ENCODE measurements at places on chromosomes 7 and 10. TPM values are rescaled to one million over a fixed set of nuclear protein-coding genes. Genes with fewer than 3 reads are reported as not detected.
A peak's percentile ranks its signal among the peaks of the same experiment; 100 is the strongest.

DNA sequence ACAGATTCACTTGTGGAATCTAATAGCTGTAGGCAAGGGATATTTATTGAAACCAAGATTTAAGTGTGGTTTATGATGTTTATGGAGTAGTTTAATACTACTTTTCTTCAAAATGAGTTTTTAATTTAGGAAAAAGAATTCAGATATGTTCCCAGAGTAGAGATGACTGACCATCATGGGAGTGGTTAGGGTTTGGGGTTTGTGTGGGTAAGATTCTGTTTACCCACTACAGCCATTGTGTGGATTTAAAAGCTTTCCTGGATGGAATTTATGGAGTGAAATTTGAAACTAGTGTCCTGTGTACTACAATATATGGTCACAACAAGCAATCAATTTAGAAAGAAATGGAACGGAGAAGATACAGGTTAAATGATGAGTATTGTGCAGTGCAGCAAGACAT lies 453.5 kb downstream of the AUTS2 start:
- H3K4me3 ChIP-seq = no peak overlapping the region
- DNase-seq = no peak
- no peaks in the 10 kb centered on the region for H3K36me3 ChIP-seq
- H3K27me3 ChIP-seq = no peaks in the 10 kb centered on the region
- no peak overlapping the region for H3K27ac ChIP-seq
- H3K4me1 ChIP-seq = no peaks in the 10 kb centered on the region

DNA sequence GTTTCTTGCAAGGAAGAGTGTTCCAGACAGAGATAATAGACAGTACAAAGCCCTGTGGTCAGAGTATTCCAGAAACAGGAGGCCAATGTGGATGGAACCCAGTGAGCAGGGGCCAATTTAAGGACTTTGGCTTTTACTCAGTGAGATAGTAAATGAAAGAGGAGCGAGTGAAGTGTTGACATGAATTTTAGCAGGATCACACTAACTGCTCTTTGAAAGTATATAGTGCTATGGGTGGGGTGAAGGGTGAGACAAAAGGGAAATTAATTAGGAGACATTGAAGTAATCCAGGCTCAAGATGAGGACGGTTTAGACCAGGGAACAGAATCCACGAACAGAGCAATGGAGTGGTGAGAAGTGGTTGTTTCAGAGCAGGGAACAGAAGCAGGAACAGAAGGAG lies 62.2 kb upstream of the TES start:
- no peak for DNase-seq
- H3K36me3 ChIP-seq = no peaks in the 10 kb centered on the region
- H3K27me3 ChIP-seq = no peaks in the 10 kb centered on the region
- H3K27ac ChIP-seq = no peak overlapping the region
- H3K4me3 ChIP-seq = no peak overlapping the region

DNA sequence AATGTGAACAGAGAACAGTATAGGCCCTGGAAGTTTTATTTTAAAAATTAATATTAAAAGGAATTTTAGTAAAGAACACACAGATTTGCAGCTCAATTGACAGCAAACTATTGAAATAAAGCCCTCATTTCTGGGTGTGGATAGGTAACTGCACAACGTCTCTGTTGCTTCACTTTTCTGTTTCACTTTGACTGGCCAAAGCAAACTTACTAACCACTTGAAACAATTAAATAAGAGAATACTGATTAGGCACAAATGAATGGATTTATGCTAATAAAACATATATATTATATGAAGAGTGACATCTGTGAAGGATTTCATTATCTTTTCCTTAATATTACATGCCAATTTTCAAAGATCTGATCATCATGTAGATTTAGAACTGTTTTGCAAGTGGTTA lies 11.9 kb downstream of the ZNF804B start:
- H3K36me3 ChIP-seq = no peaks in the 10 kb centered on the region
- no peak overlapping the region for H3K4me3 ChIP-seq
- no peaks in the 10 kb centered on the region for H3K4me1 ChIP-seq
- no peak for DNase-seq

- no peaks in the 10 kb centered on the region for H3K4me1 ChIP-seq
- H3K4me3 ChIP-seq = no peak overlapping the region
- no peaks in the 10 kb centered on the region for H3K36me3 ChIP-seq
- peaks cover 2% of the 10 kb centered on the region for H3K27me3 ChIP-seq
- DNase-seq = no peak
- H3K27ac ChIP-seq = no peak overlapping the region
Measured at GRCh38 chr7:45217358-45217757, 59.8 kb downstream of the RAMP3 start.

- no peak for DNase-seq
- H3K27me3 ChIP-seq = no peaks in the 10 kb centered on the region
- H3K4me1 ChIP-seq = no peaks in the 10 kb centered on the region
- H3K4me3 ChIP-seq = no peak overlapping the region
- H3K36me3 ChIP-seq = no peaks in the 10 kb centered on the region
Measured at GRCh38 chr7:4837041-4837802, 24.6 kb downstream of the PAPOLB start.

DNA sequence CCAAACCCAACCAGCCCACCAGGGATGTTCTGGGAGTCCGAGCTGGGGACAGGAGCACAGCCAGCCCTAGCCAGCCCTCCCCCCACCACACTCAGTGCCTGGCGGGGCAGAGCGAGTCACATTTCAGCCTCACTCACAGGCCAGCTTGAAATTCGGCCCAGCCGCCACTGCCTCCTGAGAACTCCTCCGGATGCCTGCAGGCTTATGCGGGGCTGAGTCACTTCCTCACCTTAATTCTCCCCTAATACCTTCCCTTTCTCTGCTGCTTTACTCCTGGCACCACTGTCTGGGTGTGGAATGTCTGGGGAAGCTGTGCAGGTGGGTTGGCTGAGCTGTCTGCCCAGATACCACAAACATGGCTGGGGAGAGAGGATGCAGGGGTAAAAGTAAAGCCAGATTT lies 22.6 kb upstream of the DLG5 start:
- no peaks in the 10 kb centered on the region for H3K4me1 ChIP-seq
- H3K36me3 ChIP-seq = no peaks in the 10 kb centered on the region
- H3K27ac ChIP-seq = no peak overlapping the region
- no peaks in the 10 kb centered on the region for H3K27me3 ChIP-seq

- DNase-seq = no peak
- H3K27ac ChIP-seq = no peak overlapping the region
- H3K4me3 ChIP-seq = no peak overlapping the region
- no peaks in the 10 kb centered on the region for H3K27me3 ChIP-seq
- no peaks in the 10 kb centered on the region for H3K36me3 ChIP-seq
- H3K4me1 ChIP-seq = no peaks in the 10 kb centered on the region
Measured at GRCh38 chr7:74399006-74399405, 54.7 kb upstream of the GTF2IRD1 start.

- H3K27ac ChIP-seq = no peak overlapping the region
- H3K4me1 ChIP-seq = no peaks in the 10 kb centered on the region
- DNase-seq = no peak
- no peak overlapping the region for H3K4me3 ChIP-seq
- H3K36me3 ChIP-seq = no peaks in the 10 kb centered on the region
- no peaks in the 10 kb centered on the region for H3K27me3 ChIP-seq
Measured at GRCh38 chr10:107104026-107104652, 60.4 kb downstream of the SORCS1 start.

DNA sequence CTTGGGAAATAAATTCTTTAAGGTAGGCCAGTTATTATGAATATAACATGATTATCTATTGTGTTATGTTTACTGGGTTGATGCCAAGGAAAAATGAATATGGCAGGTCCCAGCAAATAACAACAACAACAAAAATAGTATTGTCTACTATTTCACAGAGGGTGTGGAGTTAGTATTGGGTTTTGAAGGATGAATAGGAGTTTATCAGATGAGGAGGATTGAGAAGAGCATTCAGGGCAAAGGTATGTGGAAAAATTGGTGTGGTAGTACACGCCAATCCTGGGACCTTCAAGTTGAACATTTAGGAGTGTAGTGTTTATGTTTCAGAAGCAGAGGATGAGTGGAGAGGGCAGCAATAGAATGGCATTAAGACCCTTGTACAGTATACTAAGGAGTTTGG lies 671.9 kb downstream of the AUTS2 start:
- no peaks in the 10 kb centered on the region for H3K36me3 ChIP-seq
- no peak overlapping the region for H3K4me3 ChIP-seq
- H3K4me1 ChIP-seq = no peaks in the 10 kb centered on the region
- no peak overlapping the region for H3K27ac ChIP-seq
- DNase-seq = no peak
- H3K27me3 ChIP-seq = no peaks in the 10 kb centered on the region

DNA sequence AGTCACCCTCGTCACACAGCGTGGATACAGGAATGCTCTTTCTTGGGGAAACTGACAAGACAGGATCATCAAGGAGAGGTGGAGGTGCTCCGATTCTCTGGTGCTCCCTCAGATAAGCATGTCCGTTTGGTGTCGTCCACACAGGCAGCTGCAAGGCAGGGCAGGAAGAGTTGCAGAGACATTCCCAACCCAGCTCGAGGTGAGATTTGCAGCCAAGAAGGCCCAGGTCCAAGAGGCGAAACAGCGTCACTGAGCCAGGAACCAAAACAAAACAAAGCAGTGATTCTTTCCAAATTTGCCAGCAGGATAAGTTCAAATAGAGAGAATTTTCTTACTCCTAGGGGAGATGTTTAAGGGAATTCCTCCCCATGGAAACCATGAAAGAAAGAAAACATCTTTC lies 386.5 kb upstream of the PFKP start:
- no peak overlapping the region for H3K27ac ChIP-seq
- H3K4me1 ChIP-seq = no peaks in the 10 kb centered on the region
- no peaks in the 10 kb centered on the region for H3K36me3 ChIP-seq
- no peak overlapping the region for H3K4me3 ChIP-seq
- H3K27me3 ChIP-seq = no peaks in the 10 kb centered on the region

- no peak overlapping the region for H3K4me3 ChIP-seq
- peak; percentile 23 for DNase-seq
- H3K27me3 ChIP-seq = no peaks in the 10 kb centered on the region
- H3K27ac ChIP-seq = no peak overlapping the region
- H3K4me1 ChIP-seq = no peaks in the 10 kb centered on the region
Measured at GRCh38 chr10:68202960-68203353, 29.0 kb downstream of the ATOH7 start.

The ZFYVE27 gene
- total RNA-seq = 54.7 TPM

The PNLIPRP2 gene
- not detected for total RNA-seq

The AS3MT gene
- 1.4 TPM for total RNA-seq

All from naive thymus-derived CD4-positive, alpha-beta T cell (primary cell).